NT2/D1 (cell line): ENCODE measurements at places on chromosomes 6 and 20.

GRCh38 chr6:131377112-131377705, 195.8 kb upstream of the ARG1 start:
- DNase-seq = no peak

DNA sequence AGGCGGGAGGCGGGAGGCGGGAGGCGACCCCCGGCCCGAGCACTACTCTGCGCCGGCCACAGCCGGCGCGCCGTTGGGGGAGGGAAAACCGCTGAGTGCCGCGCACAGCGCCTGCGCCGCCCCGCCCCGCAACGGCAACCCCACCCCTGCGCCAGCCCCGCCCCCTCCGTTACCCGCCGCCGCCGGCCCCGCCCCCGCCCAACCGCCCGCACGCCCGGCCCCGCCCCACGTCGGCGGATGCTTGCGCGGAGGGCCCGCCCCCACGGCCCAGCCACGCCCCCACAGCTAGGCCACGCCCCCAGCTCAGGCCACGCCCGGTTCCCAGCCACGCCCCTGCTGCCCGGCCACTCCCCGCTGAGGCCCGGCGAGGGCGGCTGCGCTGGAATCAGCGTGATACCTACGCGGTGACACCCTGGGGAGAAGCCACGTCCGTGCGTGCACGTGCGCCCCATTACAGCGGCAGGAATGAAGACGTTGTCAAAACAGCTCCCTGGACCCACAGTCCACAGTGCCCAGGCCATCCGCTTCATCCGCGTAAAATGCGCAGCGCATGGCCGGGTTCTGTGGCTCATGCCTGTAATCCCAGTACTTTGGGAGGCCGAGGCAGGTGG, at the start of gene TCFL5:
TCFL5 (minus strand) TSS at position 97 of the 611 bp plus-strand sequence. CDS start 152 bp downstream, outside the sequence.
- DNase-seq = peak; percentile 57

GRCh38 chr6:28078050-28078449, 2.3 kb upstream of the ZNF165 start:
- DNase-seq = no peak

DNA sequence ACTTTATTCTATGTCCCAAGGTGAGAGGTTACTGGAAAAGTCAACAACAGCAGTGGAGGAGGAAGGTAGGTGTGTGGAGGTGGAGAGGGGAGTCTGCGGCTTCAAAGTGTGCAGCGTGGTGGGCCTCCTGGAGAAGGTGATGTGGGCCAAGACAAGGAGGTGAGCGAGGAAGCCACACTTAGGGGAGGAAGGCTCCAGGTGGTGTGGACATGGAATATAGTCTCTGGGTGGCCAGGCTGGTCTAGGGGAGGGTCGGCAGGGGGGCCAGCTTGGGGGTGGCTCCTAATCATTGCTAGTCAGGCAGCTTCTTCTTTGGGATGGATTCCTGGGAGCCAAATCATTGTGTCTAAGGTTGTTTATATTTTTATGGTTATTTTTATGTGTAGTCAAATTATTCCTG, 111.5 kb upstream of the CDH4 start:
- DNase-seq = no peak

DNA sequence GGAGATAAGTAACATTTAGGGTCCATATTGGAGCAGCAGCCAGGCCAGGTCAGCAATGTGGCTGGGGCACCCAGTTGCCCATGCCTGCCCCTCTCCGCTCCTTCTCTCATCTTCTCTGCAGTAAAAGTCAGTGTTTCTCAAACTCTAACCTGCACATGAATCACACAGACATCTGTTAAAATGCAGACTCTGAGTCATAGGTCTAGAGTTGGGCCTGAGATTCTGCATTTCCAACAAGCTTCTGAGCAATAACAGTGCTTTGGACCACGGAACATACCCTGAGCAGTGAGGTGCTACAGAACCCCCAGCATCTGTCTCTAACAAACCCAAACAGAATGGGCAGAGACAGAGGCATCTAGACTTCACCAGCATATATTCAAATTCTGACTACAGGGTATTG, 10.1 kb downstream of the PHF10 start:
- DNase-seq = no peak

DNA sequence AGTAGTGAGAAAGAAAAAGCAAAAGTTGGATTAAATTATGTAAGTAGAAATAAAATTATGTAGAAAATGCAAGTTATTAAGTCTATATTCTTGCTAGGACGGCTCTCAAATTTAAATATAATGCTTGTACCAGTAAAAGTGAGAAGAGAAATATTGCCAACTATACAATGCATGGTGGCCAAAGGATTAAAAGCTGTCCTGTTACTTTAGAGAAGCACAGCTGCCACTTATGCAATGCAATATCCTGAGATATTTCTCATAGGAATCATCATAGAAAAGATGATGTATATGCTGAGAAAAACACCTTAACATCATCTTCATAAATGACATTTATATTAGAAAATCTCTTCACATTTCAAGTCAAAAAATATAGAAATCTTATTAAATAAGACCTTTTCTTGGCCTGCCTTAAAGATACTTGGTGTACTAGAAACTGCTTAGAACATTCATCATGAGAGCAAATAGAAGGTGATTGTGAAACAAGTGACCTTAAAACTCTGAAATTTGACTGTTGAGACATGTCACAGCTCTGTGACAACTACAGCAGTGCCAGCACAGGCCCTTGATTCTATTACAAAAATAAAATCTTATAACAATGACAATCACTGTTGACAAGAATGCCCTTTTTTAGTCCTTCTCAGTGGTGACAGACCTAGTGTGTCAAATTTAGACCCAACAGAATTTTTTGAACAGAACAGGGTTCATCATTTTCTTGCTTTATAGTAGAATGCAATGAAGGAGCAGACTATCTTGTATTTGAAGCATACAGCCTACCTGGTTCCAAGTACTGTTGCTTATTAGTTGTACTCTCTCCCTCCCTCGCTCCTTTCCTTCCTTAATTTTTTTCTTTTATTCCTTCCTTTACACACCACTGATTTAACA, 173.1 kb downstream of the CLVS2 start:
- DNase-seq = no peak

DNA sequence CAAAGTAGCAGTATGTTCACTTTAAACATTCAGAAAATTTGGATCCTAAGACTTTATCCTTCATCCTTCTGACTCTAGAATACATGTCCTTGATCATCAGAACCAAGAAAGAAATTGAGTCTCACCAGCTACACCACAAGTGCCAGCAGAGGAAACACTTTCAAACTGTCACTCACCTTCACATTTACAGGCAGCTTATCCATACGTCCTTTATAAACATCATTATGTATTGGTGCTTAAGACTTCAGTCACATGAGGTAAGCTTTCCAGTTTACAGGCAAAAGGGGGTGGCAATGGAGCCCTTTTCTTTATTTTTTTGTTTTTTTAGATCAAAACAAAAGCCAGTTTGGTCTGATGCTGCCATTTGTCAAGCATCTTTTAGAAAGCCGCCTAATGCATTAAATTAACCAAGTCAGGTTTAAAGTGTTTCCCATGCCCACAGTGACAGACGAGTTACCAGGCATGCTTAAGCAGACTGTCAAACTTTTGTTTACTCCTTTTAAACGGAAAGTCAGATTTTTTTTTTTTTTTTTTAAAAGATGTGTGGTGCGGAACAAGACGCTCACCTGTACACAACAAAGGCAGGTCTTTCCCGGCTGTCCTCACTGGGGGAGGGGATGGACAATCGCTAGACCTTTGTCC, 952 bp upstream of the BRPF3 start:
- no peak for DNase-seq

DNA sequence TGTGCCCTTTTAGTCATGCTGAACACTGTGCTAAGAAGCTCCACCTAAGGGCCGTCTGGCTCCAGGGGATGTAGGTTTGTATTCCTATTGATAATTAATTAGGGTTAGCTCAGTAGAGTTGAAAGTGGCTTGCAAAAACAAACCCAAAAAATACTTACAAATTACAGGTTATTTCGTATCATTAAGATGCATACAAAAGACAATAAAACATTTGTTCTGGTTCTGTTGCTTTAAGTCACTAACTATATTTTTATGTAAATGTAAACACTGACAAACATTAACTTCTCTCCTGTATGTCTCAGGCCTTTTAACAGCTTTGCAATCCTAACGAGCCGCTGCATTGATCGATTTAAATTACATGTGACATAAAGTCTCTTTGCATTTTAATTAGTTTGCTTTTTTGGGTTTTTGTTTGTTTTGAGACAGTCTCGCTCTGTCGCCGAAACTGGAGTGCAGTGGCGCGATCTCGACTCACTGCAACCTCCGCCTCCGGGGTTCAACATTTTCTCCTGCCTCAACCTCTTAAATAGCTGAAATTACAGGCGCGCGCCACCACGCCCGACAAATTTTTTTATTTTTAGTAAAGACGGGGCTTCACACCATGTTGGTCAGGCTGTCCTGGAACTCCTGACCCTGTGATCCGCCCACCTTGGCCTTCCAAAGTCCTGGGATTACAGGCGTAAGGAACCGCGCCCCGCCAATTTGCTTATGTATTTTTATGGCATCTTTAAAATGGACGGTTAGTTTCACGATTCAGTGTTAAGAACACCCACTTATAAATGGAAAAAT, 110.9 kb downstream of the HFE start:
- DNase-seq = no peak

DNA sequence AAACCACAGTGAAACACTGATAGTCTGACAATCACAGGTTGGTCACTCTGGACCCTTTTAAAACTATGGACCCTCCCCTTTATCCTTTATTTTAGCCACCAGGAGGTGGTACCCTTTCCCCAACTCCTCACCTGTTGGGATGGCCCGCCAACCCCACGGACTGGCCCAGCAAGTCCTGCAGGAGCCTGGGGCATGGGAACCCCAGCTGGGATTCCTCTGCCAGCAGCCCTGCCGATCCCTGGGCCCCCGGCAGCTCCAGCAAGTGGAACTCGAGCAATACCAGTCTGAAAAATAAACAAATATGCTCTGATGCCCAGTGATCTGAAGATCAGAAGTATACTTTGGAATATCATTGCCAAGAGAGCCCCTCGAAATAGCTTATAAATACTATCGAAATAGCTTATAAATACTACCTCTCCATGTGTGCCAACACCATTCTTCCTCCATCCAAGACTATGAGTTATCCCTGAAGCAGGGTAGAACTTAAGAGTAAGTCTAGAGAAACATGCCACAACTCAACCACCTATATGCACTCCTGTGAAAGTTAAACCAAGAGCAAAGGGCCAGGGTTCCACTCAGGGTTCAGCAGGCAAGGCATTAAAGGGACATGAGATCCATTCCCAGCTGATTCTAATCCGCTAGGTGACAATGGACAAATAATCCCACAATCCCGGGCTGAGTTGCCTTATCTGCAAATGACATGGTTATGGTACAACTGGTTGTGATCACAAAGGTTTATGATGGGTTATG, 6.8 kb downstream of the SNRPB start:
- no peak for DNase-seq

GRCh38 chr6:99250476-99250875, 99.0 kb downstream of the FAXC start:
- DNase-seq = no peak

GRCh38 chr20:33653900-33654596, 8.1 kb upstream of the C20orf144 start:
- DNase-seq = no peak

- no peak for DNase-seq
Measured at GRCh38 chr20:18589941-18590674, 2.3 kb downstream of the DTD1 start.

GRCh38 chr6:50891290-50891689, 72.6 kb downstream of the TFAP2B start:
- DNase-seq = no peak

DNA sequence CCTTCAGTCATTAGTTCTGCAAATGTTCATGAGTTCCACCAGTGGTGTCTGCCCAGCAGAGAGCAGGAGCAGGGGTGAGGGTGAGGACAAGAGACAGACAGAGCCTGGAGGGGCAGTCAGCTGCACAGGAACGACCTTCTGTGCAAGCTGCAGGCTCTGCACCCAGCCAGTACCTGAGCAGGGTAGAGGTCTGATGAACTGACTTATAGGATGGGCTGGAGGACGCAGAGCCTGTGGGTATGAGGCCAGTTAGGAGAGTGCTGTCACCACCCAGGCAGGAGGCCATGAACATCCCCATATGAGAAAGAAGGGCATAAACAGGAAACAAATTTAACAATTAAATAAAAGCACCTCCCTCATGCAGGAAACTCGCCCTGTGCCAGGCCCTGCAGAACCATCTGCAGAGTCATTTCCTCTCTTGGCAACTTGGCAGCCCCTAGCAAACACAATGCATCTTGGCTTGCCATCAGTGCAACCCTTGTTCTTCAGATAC, 17.9 kb downstream of the C6orf15 start:
- no peak for DNase-seq

DNA sequence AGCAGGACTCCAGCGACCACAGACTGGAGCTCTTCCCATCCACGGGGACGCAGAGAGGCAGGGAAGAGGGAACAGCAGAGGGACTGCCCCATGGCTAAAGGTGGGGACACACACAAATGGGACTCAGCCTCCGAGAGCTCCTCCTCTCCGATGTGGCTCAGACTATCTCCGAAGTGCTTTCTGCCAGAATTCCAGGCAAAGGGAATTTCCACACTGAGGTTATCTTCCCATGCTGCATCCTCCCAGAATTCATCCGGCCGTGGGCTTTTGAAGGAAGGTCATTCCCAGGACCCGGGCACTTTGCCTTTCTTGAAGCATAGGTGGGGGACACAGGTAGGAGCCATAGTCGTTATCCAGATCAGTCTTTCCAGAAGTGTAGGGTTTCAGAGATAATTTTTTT, 67.9 kb downstream of the SULF2 start:
- DNase-seq = no peak

- no peak for DNase-seq
Measured at GRCh38 chr20:48486065-48486464, 341.7 kb downstream of the PREX1 start.

- DNase-seq = no peak
Measured at GRCh38 chr6:36555750-36556252, 8.5 kb upstream of the STK38 start.

DNA sequence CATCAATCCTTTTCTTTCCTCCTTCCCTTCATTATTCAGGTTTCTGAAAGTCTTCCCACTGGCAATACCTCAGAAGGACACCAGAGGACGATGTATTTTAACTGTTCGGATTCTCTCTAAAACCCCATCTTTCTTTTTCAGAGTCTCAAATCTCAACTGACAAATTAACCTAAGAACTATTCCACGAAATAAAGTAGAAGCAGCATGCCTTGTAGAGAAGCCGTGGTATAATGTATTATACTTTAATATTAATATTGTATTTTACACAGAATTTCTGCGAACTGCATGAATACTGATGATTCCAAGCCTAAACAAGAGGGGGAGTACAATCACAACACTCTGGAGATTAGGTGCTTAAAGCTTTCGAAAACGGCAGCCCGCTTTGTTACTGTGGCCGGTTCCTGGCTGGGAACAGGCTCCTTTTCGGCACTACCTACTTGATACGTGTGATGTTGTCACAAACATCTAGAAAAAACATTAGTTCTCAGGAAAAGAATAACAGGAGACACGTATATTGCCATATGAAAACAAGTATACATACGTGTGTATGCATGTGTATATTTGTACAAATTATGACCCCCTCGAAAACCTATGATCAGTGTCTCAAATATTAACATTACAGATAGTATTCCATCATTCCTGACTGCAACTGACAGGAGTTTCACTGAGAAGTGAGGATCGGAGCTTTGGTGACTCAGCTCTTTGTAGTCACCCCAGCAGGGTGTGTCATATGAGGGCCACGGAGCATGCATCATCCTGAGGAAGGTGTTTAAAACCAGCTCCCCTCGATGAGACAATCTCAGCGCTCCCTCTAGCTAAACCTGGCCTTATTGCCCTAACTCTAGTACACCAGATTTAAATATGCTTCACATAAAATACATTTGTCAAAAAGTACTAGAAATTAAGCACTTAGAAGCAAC, 319.7 kb upstream of the TCF21 start:
- peak; percentile 33 for DNase-seq

GRCh38 chr6:168208854-168209253, 110.7 kb downstream of the DACT2 start:
- DNase-seq = peak; percentile 77
